ENCODE measurements at places on chromosomes 6 and 20.

DNA sequence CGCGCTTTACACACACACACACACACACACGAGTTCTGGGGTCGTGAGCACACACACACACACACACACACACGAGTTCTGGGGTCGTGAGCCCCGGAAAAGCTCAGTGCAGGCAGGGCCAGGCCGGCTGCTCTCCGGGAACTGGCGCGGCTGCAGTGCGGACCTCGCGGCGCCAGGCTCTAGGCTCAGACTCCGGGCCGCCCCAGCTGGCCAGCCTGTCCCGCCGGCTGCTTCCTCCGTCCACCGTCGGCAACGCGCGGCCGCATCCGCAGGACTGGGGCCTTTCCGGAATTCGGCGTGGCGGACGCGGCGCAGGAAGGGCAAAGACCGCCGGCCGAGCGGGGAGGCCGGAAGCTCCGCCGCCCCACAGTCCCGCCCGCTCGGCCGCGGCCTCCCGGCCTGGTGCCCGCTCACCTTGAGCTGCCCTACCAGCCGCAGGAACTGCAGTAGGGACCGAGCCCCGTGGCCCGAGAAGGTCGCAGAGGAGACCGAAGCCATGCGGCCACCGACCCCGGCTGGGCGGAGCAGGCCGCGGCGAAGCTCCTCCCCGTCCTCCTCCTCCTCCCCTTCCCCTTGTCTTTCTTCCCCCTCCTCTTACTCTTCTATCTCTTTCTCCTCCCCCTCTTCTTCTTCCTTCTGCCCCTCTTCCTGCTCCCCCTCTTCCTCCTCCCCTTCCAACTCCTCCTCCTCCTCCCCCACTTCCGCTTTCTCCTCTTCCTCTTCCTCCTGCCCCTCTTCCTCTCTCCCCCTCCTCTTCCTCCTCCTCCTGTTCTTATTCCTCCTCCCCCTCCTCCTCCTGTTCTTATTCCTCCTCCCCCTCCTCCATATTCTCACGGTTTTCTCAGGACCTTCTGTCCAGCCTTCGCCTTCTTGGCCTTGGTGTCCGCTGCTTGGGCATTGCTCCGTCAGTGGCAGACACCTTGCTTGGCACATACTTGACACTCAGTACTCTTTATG, at the start of gene HDDC2:
Gene HDDC2 (minus strand): TSS at position 533 of the 957 bp plus-strand sequence. CDS start 35 bp downstream, at position 498.
- peak; percentile 77 for DNase-seq

DNA sequence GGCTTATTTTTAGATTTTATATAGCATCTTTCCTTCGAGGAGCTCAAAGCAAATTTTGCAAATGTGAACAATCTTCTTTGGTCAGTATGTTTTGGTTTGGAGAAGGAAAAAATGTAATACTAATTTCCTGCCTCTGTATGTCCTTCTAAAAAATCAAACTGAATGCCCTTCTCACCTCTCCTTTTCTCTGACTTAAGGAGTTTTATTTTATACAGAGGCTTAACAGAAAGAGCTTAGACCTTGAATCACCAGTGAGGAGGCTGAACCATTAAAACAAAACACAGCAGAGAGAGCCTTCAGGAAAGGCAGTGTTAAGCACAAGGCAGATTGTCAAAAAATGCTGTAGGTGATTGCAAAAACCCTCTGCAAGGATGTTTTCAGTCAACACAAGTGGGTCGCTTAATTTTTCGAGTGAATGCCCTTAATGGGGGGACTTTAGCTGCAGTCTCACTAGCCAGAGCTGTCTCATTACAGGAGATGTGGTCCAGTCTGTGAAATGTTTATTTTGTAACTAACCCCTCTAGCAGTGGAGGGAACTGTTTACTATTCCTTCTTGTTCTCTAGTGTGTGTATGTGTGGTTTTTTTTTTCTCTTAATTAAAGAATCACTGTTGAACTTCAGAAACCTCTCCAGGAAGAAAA, 481.3 kb upstream of the CITED2 start:
- DNase-seq, result peak; percentile 4

GRCh38 chr6:154482858-154483257, 27.6 kb downstream of the CNKSR3 start:
- no peak for DNase-seq

DNA sequence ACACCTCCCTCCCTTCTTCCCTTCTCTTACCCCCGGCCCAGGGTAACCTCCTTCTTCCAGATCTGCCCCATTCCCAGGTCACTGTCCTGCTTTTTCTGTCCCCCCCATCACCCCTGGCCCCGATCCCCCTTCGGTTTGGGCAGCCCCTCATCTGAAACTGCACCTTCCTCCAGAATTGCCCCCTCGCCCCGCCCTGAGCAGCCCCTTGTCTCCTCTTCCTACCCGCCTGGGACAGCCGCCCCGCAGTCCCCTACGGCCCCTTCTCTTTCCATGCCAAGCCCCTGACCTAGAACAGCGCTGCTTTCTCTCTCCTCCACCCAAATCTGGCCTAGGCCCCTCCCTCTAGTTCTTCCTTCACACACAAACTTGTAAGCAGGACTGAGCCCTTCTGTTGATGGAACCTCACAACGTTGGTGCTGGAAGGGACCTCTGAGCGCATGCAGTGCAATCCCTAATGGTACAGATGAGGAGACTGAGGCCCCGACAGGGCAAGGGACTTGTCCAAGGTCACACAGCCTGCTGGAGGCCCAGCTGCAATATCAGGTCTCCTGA, 630 bp downstream of the PPP2R5D start:
- DNase-seq, result no peak

- DNase-seq, result no peak
Observed at GRCh38 chr6:101961357-101961756, 567.8 kb downstream of the GRIK2 start.

DNA sequence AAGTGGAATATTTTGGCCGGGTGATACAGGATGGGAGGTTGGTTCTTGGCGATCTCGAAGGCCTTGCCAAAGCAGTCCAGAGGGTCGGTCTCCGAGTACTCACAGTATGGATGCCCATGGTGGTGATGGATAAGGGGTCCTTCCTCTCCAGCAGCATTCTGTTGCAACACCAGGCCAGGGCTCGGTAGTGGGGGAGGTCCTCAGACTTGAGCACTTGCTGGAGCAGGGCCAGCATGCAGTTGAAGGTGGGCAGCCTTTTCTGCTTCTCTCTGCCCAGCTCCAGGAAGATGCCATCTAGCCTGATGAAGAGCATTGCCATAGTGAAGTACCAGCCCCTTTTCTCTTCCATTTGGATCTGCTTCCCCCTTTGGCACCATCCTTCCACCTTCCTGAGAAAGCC, 99.4 kb upstream of the MCHR2 start:
- DNase-seq, result no peak

- no peak for DNase-seq
Observed at GRCh38 chr6:14017626-14018475, 93.1 kb downstream of the RNF182 start.

DNA sequence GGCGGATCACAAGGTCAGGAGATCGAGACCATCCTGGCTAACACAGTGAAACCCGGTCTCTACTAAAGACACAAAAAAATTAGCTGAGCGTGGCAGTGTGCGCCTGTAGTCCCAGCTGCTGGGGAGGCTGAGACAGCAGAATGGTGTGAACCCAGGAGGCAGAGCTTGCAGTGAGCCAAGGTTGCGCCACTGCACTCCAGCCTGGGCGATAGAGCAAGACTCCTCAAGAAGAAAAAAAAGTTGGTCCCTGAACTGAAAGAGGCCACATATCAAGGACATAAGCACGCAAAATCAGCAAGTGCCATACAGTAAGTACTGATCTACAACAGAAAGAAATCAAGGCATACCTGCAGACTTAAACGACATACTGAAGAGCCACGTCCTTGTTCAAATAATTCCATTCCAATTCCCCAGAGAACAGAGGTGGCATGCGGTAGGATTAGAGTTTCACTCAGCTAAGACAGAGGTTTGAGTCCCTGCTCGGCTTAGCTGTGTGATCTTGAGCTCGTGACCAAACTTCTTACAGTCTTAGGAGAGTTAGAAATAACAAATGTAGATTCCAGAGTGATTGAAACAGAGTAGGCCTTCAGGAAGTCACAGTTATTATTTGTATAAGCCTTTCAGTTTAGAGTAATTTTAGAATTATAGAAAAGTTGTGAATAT, 29.2 kb downstream of the B4GALT5 start:
- DNase-seq, result no peak

GRCh38 chr6:167907837-167908681, 81.3 kb downstream of the AFDN start:
- DNase-seq, result peak; percentile 44

DNA sequence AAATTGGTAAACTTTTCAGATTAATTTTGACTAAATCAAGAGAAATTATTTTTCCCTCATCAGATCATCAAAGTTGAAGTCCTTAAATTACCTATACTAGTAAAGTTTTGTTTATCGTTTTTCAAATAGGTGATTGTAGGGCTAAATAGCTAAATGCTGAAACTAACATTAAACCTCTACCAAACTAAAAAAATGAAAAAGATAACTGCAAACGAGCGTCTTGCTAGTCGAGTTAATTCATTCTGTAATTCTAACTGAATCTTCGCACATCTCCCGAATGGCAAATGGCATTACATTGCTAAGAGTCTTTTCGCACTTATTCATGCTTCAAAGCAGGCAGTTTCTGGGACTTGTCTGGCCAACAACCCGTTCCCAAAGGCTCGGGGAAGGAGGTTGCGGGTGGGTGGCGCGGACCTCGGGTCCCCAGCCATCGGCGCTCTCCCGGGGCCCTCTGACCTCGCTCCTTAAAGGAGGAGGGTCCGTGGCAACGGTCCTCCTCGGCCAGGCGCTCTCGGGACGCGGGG, 43.8 kb downstream of the POPDC3 start:
- no peak for DNase-seq

DNA sequence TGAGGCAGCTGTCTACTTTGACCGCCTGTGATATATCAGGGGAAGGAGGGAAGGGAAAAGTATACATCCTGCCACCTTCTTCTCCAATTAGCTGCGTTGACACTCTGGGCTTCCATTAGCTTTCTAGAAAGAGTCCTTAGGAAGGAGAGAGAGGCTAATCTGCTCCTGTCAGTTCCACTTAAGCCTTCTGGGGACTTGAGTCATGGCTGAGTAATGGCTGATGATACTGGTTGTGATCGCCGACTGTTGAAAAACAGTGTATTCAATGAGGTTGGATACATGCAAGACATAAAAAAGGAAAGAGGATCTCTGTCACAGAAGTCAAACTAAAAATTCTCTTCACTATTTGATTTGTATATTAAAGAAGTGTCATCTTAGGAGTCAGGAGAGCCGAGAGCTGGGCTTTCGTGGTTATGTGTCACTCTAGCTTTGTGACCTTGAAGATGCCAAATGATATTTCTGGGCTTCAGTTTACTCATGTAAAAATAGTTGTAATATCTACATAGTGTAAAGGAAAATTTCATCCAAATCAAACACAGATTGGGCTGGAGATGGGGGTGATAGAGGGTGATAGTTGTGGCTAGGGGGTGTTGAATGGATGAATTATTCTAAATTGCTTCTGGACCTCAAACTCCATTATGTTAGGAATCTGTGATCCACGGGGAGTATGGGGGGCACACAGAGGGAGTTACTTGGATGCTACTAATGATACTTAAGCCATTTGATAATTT, 189.0 kb downstream of the UST start:
- DNase-seq, result no peak

- no peak for DNase-seq
Observed at GRCh38 chr6:45949256-45949655, 66.4 kb downstream of the CLIC5 start.

- DNase-seq, result no peak
Observed at GRCh38 chr6:12984776-12985175, 268.2 kb downstream of the PHACTR1 start.

GRCh38 chr20:20331156-20331555, 36.7 kb upstream of the INSM1 start:
- no peak for DNase-seq

DNA sequence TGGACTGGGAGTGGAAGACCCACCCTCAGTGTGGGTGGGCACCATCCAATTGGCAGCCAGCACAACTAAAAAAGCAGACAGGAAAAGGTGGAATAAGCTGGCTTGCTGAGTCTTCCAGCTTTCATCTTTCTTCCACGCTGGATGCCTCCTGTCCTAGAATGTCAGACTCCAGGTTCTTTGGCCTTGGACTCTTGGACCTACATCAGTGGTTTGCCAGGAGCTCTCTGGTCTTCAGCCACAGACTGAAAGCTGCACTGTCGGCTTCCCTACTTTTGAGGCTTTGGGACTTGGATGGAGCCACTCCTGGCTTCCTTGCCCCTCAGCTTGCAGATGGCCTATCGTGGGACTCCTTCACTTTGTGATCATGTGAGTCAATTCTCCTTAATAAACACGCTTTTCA, 59.8 kb downstream of the SOX4 start:
- DNase-seq, result no peak

DNA sequence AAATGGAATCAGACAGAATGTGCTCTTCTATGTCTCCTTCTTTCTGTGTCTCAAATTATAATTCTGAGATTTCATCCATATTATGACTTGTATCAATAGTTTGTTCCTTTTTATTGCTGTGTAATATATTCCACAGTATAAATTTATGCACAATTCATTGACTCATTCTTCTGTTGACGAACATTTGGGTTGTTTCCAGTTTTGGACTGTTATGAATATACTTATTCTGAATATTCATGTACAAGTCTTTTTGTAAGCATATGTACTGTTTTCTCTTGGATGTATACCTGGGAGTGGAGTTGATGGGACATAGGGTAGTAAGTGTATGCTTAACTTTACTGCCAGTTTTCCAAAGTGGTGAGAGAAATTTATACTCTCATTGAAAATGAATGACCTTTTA, 28.1 kb upstream of the TRAF3IP2 start:
- no peak for DNase-seq

DNA sequence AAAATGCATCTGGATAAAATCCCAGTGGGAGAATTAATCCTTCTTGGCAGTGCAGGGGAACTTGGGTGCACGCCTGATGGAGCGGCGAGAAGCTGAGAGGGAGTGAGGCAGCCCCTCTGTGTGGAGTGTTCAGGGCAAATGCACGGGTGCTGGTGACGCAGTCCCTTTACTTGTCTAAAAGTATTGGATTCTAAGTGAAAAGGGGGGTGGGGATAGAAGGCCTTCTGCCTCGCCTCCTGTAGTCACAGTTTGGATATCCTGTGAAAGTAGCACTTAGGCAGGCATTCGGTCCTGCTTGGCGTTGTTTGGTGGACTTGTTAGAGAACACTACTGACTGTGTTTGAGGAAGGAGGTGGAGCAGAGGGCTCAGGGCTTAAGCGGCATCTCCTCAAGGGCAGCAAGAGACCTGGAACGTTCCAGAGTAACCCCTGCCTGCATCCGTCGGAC, 39.3 kb downstream of the PHACTR3 start:
- no peak for DNase-seq

- DNase-seq, result no peak
Observed at GRCh38 chr20:45346291-45346718, 1.9 kb downstream of the SDC4 start.

Data from NCI-H2029 (cell line).